NCI-H1105 (cell line): ENCODE measurements at places on chromosomes 2 and 18.

DNA sequence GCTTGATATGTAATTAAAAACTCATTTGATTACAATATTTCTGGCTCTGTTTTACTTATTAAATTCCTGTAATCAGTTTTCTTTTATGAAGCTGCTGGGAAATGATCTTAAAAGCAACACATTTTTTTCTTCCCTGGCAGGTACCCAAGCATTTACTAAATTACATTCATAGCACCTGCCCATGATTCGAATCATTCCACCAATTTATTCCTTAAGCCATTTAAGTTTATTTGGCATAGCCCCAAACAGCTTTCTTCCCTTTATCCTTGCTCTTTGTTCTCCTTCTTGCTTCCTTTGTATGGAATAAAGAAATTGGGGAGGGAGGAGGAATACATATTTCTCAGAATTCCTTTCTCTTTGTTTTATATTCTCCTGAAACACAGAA, 241.3 kb downstream of the AGPS start:
- no peak for DNase-seq

DNA sequence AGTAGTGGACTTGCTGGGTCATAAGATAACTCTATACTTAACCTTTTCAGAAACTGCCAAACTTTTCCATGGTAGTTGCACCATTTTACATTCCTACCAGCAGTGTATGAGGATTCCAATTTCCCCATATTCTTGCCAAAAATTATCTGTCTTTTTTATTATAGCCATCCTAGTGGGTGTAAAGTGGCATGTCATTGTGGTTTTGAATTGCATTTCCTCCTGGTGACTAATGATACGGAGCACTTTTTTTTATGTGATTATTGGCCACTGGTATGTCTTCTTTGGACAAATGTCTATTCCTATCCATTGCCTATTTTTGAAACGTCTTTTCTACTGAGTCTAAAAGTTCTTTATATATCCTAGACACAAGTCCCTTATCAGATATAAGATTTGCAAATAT, 44.3 kb downstream of the CACNB4 start:
- DNase-seq = no peak

DNA sequence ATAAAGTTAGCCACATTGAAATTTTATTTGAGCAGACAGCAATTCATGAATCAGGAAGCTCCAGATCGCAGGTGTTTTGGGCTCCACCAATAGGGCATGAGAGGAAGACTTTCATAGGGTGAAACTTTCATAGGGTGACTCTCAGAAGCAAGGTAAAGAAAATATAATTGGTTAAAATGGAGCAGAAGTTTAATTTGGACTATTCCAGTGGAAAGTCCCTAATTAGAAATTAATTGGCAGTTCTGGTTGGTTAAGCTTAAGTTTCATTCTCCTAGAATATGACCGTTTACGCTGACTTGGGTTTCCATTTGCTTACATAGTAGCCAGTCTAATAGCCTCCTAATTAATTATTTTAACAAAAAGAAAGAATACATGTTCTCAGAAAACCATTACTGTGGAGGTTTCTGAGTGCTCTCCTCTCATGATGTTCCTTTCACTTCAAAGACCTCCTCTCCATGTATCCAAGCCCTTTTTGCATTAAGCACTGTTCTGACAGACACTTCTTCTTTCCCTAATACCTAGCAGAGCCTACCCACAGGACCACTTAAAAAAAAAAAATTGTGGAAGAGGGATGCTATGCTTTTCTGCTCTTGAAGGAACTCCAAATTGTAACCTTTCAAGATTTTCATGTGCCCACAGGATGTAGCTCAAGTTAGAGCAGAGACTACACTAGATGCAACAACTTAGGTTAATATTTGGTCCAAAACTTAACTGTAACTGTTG, 99.1 kb downstream of the MREG start:
- no peak for DNase-seq

- no peak for DNase-seq
Observed at GRCh38 chr2:70116936-70117552, 29.8 kb downstream of the PCBP1 start.

DNA sequence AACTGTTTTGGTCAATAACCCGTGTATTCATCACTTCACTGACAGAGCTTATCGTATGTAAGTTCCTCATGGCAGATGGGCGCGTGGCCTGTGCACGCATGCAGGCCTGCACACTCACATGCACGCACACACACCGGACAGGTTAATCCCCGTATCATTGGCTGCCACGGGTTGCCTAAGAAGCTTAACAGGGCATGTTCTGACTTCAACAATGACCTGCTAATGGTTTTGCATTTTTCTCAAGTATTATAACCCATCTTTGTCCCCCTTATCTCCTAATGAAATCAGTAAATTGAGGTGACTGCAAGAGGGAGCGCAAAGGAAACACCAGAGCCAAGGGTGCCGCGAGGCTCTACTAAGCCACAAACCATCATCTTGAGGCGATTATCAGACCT, 399.0 kb upstream of the ID2 start:
- no peak for DNase-seq

GRCh38 chr2:112642966-112643365, 2.8 kb upstream of the SLC20A1 start:
- no peak for DNase-seq

- peak; percentile 15 for DNase-seq
Observed at GRCh38 chr18:68735483-68736343, 20.8 kb upstream of the TMX3 start.

- no peak for DNase-seq
Observed at GRCh38 chr2:119518401-119519056, 5.8 kb downstream of the SCTR start.

GRCh38 chr2:128202791-128203190, 111.8 kb downstream of the UGGT1 start:
- no peak for DNase-seq

DNA sequence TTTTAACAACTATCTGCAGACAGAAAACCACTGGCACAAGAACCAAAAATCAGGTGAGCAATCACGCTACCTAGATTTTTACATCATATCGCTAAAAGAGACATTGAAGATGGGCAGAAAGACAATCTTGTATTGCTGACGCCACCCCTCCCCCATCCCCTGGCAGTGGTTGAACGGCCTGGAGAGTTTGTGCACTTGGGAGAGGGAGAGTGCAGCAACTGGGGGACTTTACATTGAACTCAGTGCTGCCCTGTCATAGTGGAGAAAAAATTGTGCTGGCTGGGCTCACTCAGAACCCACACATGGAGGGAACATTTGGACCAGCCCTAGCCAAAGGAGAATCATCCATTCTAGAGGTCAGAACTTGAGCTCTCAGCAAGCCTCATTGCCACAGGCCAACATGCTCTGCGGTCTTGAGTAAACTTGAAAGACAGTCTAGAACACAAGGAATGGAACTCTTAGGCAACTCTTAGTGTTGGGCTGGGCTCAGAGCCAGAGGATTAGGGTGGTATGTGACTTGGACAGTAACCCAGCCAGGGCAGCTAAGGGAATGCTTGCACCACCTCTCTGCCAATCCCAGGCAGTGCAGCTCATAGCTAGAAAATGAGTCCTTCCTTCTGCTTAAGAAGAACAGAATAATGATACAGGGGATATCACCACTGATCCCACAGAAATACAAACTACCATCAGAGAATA, 220.0 kb upstream of the CYP26B1 start:
- no peak for DNase-seq

GRCh38 chr2:37614061-37614738, 57.2 kb downstream of the CDC42EP3 start:
- no peak for DNase-seq

DNA sequence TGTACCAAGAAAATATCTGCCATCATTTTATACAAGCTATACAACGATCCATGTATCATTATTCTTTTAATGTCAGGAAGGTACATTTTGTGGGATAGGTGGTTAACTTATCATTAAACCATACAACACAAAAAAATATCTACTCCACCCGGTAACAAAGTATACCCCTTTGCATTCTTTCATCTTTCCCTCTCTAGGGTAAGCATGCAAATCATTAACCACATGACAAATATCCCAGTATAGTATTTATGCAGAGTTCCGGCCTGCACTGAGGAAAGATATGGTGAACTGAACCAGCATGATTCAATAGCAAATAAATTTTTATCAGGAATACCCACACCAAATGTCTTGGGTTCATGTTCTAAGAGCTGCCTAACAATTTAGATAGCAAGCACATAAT, 22.5 kb upstream of the SULT1C2 start:
- no peak for DNase-seq

DNA sequence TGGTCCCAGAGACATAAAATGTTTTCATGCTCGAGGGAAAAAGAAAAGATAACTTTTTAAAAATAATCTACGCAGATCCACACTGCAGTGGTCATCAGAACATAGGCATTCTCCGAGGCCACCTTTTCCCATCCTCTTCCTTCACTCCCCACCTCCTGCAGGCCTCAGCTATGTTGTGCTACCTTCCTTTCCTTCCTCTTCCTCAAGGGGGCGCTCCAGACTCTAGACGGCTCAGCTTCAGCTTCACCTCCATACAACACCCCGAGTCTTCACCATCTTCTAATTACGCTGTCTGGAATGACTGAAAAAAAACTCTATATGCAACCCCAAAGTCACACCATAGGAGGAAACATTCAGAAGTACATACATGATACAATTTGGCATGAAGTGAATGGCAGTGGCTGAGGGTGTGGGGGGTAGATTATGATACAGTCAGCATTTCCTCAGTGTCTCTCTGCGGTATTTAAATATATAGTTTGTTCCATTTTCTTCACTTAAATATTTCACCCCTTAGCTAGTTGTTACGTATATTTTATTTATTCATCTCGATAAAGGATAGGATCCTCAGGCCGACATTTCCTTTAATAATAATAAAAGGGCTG, 583.6 kb downstream of the IRS1 start:
- no peak for DNase-seq

DNA sequence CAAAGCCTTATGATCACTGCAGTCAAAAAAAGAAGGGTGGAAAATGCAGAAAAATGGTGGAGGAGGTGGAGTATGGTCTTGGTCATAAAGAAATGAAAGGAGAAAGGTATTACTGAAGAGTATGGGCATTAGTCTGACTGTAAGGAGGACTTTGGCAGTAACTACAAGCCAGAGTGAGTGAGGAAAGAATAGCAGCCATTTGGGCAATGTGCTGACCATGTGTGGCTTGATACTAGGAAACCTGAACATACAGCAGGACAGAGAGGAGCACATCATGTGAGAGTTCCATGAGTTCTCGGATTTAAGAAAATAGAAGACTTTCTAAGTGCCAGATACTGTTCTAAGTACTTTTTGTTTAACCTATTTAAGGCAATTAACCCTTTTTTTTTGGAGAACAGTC, 8.5 kb downstream of the DTNA start:
- no peak for DNase-seq

GRCh38 chr2:227813562-227814353, at the start of gene CCL20:
TSS of gene CCL20 (plus strand) at chr2:227813842. CDS start at chr2:227813912, 70 bp downstream.
- no peak for DNase-seq

DNA sequence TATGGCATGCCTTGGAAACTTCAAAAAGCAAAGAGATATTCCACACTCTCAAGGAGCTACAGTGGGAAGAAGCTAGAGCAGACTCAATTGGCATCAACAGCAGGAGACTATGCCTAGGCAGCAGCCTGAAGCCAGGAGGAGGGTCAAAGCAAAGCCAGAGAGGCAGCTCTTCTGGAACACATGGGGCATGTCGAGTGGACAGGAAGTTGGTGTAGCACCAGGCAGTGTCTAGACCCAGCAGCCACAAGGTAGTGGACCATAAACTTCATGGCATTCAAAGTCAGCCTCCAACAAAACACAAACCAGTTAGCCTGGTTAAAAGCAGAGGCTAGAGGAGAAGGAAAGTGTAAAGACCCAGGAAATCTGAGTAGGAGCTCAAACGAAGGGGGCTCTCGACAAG, 311.2 kb upstream of the PKDCC start:
- DNase-seq = no peak
